ENCODE measurements at places on chromosomes 1 and 21. TPM values are rescaled to one million over a fixed set of nuclear protein-coding genes. Genes with fewer than 3 reads are reported as not detected.

Gene DRAXIN
- 0.50 TPM for total RNA-seq

Gene CHRNB2
- under 0.01 TPM for total RNA-seq

Gene WNT9A
- 0.44 TPM for total RNA-seq

Gene EFCAB7
- 7.6 TPM for total RNA-seq

Gene CR1L
- total RNA-seq, result not detected
